ENCODE measurements at places on chromosomes 1 and 21.

DNA sequence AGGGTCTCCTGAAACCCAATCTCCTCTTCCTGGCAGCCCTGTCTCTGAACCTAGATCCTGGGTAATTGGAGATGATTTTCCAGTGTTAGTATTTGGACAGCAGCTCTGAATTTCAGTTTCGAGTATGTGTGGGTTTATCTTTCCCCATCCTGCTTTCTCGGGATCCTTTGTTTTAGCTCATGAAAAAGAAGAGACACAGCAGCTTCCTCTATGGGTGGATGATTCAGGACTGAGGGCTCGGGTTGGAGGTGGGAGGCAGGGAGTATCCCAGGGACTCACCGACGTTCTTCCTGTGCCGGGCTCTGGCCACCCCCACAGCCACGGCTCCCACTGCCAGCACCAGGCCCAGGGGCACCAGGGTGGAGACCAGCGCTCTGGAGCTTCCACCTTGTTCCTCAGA, 10.4 kb upstream of the FCMR start:
- no peak for DNase-seq

DNA sequence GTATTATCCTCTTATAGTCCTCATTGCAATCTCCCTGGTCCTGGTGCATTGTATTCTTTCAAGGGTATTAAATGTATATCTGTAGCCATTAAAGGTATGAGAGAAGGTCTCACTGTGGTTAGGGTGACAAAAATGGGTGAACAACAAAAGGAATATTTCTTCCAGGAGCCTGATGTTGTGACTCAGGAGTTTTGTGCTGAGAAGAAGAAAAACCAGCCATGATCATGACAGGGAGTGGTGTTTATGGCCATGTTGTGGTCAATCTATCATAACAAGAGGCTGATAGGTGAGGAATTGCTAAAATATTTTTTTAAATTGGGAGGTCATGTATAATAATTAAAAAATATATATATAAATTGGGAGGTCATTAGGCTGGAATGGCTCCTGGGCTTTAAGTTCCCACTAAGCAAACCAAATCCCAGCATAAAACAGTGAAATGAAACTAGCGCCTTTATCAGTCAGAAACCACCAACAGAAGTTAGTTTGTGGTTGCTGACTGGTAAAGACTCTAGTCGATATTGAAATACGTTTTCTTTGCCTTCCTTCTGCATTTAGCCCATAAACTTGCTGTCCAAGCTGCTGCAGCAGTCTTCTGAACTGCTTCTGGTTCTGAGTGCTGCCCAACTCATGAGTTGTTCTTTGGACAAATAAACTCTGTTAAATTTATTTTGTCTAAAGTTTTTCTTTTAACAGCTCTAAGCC, 60.3 kb downstream of the TBX19 start:
- DNase-seq, result no peak

GRCh38 chr1:30684881-30685795, 38.2 kb downstream of the MATN1 start:
- DNase-seq, result no peak

DNA sequence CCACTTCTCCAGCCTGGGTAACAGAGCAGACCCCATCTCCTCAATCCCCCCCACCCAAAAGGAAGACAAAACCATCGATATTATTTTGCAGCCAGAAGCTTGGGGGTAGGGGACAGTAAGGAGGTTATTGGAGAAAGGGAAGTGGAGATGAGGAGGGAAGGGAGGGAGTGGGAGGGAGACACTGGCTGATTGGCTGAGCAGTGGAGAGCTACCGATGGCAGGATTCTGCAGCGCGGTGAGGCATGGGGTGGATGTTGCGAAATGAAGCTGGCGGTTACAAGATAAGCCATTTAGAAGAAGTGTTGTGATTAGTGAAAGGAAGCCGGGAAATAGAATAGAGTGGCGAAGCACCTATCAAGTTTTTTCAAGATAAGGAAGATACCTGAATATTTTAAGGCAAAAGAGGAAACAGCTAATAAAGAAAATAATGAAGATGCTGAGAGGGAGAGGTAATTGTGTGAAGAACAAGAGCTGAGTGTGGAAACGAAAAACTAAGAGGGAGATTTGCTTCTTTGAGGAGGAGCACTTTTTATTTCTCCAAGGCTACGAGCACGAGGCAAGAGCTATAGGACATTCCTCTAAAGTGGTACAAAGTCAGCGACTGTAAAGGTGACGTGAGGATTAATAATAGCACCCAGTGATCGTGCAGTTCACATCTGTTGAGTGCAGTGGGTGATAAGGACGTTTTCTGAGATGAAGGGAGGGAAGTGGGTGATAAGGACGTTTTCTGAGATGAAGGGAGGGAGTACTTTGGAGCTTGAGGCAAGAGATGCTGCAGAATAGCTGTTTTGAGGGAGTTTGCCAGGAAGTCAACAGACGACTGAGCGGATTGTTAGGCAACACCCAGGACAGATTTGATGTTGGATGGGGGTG, 103.2 kb upstream of the KIF26B start:
- DNase-seq, result no peak

GRCh38 chr1:218869276-218869675, 304.4 kb upstream of the LYPLAL1 start:
- no peak for DNase-seq

GRCh38 chr1:30735668-30736498, 12.5 kb upstream of the MATN1 start:
- no peak for DNase-seq

GRCh38 chr1:177448036-177448615, 277.4 kb downstream of the BRINP2 start:
- DNase-seq, result no peak

GRCh38 chr21:29808153-29808552, 131.6 kb downstream of the GRIK1 start:
- DNase-seq, result no peak

GRCh38 chr1:28822799-28823198, 10.8 kb downstream of the OPRD1 start:
- no peak for DNase-seq

- no peak for DNase-seq
These were observed 14.0 kb downstream of the ARHGEF16 start for GRCh38 chr1:3468236-3469103.

DNA sequence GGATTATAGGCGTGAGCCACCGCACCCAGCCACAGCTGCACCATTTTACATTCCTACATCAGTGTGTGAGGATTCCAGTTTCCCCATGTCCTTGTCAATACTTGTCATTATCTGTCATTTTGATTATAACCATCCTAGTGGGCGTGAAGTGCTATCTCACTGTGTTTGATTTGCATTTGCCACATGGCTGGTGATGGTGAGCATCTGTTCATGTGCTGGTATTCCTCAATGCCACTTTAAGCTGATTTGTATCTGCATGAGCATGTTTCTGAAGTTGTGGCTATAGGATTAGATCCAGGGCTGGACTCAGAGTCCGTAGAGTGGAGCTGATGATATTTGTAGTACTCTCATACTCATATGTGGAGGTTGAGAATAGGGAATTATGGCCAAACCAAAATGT, 36.6 kb downstream of the SRRM1 start:
- no peak for DNase-seq

DNA sequence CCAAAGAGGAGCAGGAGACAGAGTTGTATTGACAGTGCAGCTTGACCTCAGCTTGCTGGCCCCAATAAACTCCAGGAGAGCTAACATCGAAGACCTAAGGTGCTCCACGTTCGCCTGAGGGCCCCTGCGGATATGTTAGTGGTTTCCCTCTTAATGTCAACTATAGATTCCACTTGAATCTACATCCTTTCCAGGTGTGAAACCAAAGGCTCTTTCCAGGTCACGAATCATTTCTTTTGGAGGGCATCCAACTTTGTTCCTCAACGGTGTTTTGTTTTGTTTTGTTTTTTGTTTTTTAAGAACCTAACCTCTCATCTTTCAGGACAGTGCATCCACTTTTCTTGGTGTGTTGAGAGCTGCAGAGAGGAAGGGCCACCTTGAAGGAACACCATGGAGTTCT, 267.6 kb upstream of the SGIP1 start:
- DNase-seq, result no peak

DNA sequence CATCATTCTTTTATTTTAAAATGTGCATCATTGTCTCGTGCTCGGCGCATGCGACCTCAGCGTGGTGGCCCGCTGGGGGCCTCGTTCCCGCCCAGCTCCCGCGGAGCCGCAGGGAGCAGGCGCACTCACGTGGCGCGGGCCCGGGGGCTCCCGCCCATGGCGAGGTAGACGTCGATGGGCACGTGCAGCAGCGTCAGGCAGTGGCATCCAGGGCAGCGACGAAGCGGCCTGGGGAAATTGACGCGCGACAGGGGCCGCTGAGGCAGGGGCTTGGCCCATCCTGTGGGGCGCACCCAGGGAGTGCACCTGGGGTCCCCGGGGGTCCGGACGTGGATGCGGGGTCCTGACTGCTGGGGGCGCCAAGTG, 994 bp downstream of the FAM229A start:
- DNase-seq, result no peak

- DNase-seq, result no peak
These were observed 44.5 kb downstream of the CD55 start for GRCh38 chr1:207366022-207366421.

DNA sequence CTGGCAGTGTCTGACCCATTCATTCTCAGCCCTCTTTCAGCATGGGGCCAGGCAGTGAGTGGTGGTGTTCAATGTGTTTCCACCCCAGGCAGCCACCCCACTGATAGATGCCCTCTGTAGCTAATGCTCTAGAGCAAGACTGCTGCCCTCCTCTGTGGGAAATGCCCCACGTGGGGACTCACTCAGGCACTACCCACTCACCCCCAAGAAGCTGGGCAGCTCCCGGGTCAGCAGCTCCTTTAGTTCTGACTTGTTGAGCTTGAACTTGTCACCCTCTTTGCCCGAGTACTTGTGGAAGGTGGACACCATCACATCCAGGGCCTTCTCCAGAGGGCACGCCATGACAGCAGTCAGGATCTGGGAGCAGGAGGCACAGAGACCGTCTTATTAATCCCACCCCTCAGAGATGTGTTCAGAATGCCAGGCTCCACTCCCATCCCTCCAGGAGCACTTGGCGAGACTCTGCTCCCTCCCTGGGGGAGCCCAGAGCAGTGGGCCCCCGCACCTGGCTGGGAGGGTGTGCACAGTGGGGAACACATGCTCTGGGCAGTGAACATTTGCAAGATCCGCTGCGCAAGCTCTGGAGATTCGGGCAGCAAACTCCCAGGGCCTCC, 1.0 kb downstream of the S100A4 start:
- no peak for DNase-seq

GRCh38 chr1:235018720-235019444, 109.8 kb downstream of the TOMM20 start:
- no peak for DNase-seq

GRCh38 chr1:205665201-205666045, 14.9 kb downstream of the SLC45A3 start:
- DNase-seq, result no peak

- DNase-seq, result peak; percentile 53
These were observed at the start of gene ADAMTS1 for GRCh38 chr21:26845066-26845758. ADAMTS1 (minus strand) TSS chr21:26845409; CDS start chr21:26844954, 455 bp downstream.

DNA sequence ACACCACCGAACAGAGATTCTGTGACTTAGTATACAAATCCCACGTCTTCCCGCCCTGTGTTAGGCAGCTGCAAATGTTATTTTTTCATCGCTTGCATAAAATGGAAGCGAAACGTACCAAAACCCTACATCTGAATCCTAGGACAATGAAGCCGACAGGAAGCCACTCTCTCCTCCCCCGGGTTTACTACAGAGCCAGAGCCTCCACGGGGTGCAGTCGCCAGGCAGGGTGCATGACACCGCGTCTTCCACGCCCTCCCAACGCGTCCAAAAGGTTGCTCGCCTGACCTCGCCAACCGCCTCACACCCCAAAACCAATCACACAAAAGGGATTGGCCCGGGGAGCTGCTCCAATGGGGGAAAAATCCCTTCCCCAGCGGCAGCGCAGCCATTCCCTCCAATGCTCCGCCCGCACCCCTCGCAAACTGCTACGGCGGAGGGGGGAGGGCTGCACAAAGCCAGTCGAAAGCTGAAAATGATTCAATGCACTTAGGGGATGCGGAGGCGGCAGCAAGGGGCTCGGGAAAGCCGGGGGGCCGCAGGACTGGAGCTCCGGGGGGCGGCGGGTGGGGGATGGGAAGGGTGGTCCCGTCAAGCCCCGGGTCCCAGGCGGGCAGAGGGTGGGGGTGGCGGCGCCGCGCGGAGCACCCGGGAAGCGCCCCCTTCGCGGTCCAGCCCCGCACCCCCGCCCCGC, 701 bp downstream of the CEP170 start:
- DNase-seq, result peak; percentile 49

- no peak for DNase-seq
These were observed 4.7 kb downstream of the C1orf35 start for GRCh38 chr1:228098323-228098931.

- no peak for DNase-seq
These were observed 2.3 kb downstream of the FABP3 start for GRCh38 chr1:31370565-31370964.

DNA sequence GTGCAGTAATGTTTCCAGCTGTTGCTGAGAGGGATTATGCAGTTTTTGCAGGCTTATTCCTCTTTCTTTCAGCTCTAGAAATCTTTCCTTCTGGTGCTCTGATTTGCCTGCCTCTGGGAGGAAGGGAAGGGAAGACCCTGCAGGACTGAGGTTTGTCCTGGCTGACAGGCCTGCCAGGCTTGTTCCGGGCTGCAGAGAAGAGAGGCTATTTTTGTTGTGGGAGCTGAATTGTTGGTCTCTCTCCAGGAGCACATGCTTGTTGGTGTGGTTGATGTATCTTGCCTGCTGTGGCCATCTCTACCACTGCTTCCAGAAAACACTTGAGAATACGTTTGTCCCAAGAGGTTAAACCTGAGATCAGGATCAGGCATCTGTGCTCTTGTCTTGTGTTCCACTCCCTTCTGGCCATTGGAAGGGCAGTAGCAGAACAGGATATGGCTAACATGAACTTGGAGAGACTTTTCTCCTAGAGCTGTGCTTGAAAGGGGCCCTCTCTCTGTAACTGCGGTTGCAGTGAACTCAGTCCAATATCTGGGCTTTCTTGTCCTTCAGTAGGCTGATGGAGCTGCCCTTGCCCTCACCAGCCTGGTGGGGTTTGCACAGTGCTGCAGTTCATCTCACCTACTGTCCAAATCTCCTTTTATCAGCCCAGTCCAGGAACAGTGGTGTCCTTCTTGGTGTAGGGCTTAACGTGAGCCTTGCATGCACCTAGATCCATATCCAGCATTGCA, 21.5 kb upstream of the SLC25A34 start:
- DNase-seq, result no peak

DNA sequence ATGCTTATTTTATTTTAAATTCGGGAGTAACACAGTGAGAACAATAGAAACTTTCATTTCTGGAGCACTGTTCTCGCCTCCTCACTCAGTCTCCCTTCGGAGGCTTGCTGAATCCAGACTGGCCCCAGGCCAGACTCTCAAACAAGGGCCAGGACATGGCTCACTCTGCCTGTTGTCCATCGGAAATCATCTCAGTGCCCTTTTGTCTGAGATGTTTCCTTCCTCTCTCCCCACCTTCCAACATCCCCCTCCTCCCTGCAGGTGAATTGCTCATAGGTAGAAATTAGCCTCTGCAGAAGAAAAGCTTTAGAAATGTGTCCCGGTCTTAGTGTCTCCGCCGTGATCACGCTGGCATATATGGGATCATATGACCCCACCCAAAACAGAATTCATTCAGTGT, 55.2 kb downstream of the ERG start:
- no peak for DNase-seq

All from H54 (cell line).